Fibroblast of skin of right biceps (primary cell): ENCODE measurements at places on chromosomes 6 and 20.
A peak's percentile ranks its signal among the peaks of the same experiment; 100 is the strongest.

GRCh38 chr6:137510923-137511322 lies 16.7 kb upstream of the OLIG3 start:
- DNase-seq = no peak

- peak; percentile 78 for DNase-seq
These were observed 535 bp upstream of the DNAAF9 start for GRCh38 chr20:3407771-3408637.

DNA sequence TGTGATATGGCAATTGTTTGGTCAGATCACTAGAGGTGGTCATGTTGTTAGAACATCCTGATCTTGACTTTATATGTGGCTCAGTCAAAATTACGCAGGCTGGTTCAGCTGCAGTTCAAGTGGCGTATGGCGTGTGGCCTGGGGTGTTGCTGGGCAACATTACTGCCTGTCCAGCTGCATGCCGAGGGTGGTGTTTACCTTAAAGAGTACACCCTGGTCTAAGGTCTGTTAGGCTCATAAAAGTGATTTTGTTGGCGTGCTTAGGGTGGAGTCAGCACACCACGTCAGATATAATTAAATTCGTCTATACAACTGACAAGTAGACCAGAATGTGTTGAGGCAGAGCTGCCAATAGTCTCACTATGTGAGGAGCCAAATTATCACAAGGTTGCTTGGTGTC lies 55.6 kb upstream of the NEDD9 start:
- no peak for DNase-seq

GRCh38 chr20:24572862-24573261 lies 103.4 kb downstream of the SYNDIG1 start:
- no peak for DNase-seq

- no peak for DNase-seq
These were observed 395.4 kb downstream of the SAMD5 start for GRCh38 chr6:147903931-147904330.
